ENCODE measurements at places on chromosomes 1 and 21.

DNA sequence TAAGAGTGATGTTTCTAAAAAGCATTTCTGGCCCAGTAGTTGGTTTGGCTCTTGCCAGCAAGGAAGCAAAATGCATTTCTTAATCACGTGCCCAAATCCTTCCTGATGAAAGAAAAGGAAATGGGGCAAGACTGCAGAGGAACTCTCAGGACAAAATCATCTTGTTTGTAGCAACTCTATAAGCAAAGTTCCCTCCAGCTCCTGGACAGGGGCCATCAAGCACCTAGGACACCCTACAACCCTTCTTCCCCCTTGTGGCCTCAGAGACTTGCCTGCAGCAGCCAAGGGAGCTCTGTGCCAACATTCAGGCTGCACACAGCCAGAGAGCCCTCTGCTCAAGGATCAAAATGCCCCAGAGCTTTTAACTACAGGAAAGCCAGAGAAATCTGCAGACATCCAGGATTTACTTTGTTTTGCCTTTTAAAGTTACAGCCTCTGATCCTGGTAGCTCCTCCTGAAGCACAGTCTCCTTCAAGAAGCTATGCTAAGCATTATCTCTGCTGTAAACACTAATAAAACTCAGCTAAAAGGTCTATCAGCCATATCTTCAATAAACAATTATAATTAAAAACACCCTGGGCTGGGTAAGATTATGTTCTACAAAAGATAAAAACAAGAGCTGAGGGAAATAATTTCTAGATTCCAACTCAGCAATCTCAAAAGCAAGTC, 105.0 kb downstream of the KIAA0319L start:
- DNase-seq = no peak

DNA sequence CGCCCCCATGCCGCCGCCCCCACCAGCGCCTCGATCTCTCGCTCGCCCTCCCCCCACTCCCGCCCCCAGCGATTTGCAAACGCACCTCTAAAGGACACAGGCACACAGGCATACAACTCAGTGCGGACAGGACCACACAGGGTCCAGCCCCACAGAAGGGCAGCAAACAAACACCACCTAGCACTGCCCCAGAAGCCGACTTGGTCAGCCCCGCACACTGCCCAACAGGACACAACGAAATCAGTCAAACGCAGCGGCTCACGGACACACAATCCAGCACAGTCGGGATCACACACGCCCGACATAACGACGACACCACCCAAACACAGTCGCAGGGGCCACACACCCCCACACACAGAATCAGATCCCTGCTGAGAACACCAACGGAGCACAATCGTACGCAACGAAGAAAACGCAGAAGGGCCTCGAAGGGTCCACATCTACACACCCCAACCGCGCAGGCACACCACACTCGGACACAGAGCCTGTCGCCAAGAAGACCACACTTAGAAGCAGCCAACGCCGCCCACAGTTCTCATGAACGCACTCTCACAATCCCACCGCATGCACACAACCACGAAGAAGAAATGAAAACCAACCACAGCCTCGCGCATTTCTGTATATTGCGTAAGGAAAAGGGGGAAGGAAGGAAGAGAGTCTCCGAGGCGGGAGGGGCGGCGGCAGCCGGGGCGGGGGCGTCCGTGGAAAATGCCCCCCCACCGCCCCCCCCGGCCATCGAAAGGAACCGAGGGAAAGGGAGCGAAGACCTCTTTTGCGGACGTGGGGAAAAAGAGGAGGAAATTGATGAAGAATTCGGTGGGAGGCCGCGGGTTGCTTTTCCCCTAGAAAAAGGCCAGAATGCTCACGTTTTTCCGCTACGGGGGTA, 481 bp downstream of the TAL1 start:
- no peak for DNase-seq

GRCh38 chr1:219171192-219171935, 2.3 kb upstream of the LYPLAL1 start:
- DNase-seq = no peak

GRCh38 chr1:12469493-12469892, 148.5 kb downstream of the DHRS3 start:
- no peak for DNase-seq

- DNase-seq = no peak
Measured at GRCh38 chr1:235918032-235918431, 51.3 kb upstream of the LYST start.

DNA sequence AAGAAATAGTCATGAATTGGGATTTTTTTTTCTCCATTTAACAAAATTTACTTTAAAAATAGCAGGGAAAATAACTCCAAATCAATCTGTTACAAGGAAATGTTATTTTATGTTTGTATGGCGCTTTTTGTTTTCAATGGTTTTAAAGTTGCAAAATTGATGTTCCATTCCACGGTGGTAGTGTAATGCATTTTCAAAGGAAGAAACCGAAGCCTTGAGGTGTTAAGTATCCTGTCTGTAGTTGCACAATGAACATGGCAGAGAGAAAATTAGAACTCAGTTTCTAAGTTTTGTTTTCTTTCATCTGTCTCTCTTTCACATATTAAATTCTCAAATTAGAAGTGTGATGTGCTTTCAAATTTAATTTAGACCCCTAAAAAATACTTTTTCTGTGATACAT, 841.8 kb downstream of the USP25 start:
- no peak for DNase-seq

DNA sequence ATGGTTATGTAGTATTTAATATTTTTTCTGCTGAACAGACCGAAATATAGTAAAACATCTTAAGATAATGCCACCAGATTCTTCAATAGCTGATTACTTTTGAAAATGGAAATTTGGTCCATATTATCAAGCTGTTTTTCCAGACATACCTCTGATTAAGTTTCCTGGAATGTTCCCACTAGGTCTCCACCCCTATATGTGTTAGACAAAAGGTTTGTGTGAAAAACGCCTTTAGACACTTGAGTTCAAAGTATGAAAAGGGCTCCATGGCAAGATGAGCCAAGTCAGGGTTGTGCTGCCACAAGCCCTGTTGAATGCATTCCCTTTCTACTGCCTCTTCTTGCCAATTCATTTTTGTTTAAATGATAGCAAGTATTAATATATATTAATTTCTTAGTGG, 52.7 kb downstream of the ZBTB17 start:
- DNase-seq = no peak

DNA sequence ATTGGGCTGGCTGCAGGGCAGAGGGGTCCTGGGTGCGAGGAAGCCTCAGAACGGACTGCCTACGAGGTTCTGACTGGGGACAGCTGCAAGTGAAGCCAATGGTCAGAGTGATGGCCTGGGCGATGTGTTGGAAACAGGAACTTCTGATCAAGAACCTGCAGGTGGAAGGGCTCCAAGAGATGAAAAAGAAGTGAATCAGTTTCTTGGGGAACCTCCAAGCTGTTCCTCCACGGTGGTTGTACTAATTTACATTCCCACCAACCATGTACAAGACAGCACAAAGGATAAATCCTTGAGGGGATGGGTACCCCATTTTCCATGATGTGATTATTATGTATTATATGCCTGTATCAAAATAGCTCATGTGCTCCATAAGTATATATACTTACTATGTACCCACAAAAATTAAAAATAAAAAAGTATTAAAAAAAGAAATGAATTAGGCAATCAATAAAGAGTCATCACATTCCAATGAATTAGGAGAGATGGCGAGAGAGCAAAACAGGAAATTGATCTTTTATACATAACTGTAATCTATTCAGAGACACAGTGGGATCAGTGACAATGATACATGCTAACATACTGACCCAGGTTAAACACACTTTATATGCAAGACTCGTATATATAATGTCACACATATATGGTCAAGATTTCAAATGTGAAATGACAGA, 58.1 kb downstream of the PTPN14 start:
- no peak for DNase-seq

DNA sequence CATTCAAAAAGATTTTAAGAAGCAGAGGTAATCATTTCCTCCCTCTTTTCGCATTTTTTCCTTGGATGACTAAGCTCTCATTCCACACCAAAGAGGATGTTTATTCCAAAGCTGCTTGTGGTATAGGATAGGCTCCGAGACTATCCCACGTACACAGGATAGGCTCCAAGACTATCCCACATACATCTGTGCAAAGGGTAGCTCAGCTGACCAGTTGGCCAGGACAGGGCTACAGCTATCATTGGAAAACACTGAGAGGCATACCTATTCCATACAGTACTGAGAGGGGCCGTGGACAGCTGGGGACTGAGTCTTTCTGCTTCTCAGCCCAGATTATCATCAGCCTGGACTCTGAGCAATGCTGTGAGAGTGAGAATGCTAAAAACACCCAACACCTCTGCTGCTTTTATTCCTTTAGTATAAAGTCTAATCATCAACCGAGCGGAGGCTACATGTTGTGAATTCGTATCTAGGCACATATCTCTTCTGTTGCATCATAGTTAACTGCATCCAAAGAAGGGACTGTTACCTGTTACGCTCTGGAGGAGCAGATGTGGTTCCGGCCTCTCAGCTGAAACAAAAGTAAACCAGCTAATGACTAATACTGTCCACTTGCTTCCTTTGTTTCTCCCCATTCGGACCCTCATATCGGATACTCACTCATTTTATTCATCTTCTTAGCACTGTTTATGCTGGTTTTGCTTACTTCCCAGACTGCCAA, 141.0 kb downstream of the TNFSF18 start:
- no peak for DNase-seq

Measured in COR-L47 (cell line).